Vagina (tissue), 2 donors: ENCODE measurements at places on chromosomes 5 and 9. TPM values are rescaled to one million over a fixed set of nuclear protein-coding genes. Genes with fewer than 3 reads are reported as not detected.

The RNF183 gene
- not detected for total RNA-seq

The PPP2CA gene
- 56.2 TPM for total RNA-seq

The BNC2 gene
- 33.9 TPM for total RNA-seq

The FRRS1L gene
- total RNA-seq: 2.2 TPM

The PIP5KL1 gene
- 10.3 TPM for total RNA-seq

The GPR151 gene
- not detected for total RNA-seq

The KCNV2 gene
- not detected for total RNA-seq

The ACTBL2 gene
- total RNA-seq: not detected

The FLT4 gene
- 20.9 TPM for total RNA-seq

The HARS2 gene
- 46.2 TPM for total RNA-seq

The PCDHA10 gene
- total RNA-seq: 0.25 TPM

The ROR2 gene
- 22.3 TPM for total RNA-seq

The SLC45A2 gene
- not detected for total RNA-seq

The HEMGN gene
- not detected for total RNA-seq

The CD72 gene
- total RNA-seq: 5.6 TPM

The ECSCR gene
- total RNA-seq: 37.1 TPM

The FOXI1 gene
- not detected for total RNA-seq

The BTNL3 gene
- not detected for total RNA-seq

The ACTL7B gene
- not detected for total RNA-seq

The IL4 gene
- total RNA-seq: not detected

The ERCC8 gene
- total RNA-seq: 5.9 TPM

The CCL21 gene
- 174 TPM for total RNA-seq

The ABO gene
- total RNA-seq: 17.2 TPM

The NOXA1 gene
- total RNA-seq: 2.9 TPM

The FGFR4 gene
- 12.0 TPM for total RNA-seq
